A549 treated with AZD2906 at 1 μM for 4 hours (cell line): ENCODE measurements at places on chromosomes 5 and 9. TPM values are rescaled to one million over a fixed set of nuclear protein-coding genes. Genes with fewer than 3 reads are reported as not detected.

Gene FRRS1L
- total RNA-seq, result 0.15 to 0.27 TPM (median 0.27 TPM) in 5 replicates

Gene ERP44
- 14.3 to 15.8 TPM (median 15.0 TPM) in 5 replicates for total RNA-seq

Gene ARHGEF37
- 2.4 to 2.8 TPM (median 2.6 TPM) in 5 replicates for total RNA-seq

Gene ADGRD2
- total RNA-seq, result 0.03 TPM in 1 of 5 replicates, not detected in the others

Gene NAIF1
- 4.8 to 8.0 TPM (median 7.0 TPM) in 5 replicates for total RNA-seq

Gene MUSK
- total RNA-seq, result not detected in 5 replicates

Gene RIMOC1
- 9.0 to 11.9 TPM (median 10.3 TPM) in 5 replicates for total RNA-seq

Gene RICTOR
- total RNA-seq, result 8.6 to 12.9 TPM (median 10.4 TPM) in 5 replicates

Gene GIN1
- 3.7 to 5.2 TPM (median 4.2 TPM) in 5 replicates for total RNA-seq

Gene TSSK1B
- not detected in 5 replicates for total RNA-seq

Gene OTP
- total RNA-seq, result 0.03 to 0.12 TPM (median 0.09 TPM) in 5 replicates

Gene SLIT3
- 13.0 to 18.1 TPM (median 16.5 TPM) in 5 replicates for total RNA-seq

Gene NPM1
- 3,078 to 4,483 TPM (median 3,289 TPM) in 5 replicates for total RNA-seq

Gene SHC3
- 0.22 to 0.40 TPM (median 0.28 TPM) in 5 replicates for total RNA-seq

Gene RNF224
- total RNA-seq, result 0.12 to 0.38 TPM (median 0.25 TPM) in 5 replicates

Gene GARNL3
- total RNA-seq, result 2.0 to 3.7 TPM (median 2.5 TPM) in 5 replicates
